Smooth muscle cell of the coronary artery (primary cell): ENCODE measurements at places on chromosomes 7 and 10. TPM values are rescaled to one million over a fixed set of nuclear protein-coding genes. Genes with fewer than 3 reads are reported as not detected.

The CFAP70 gene
- total RNA-seq = 0.30 and 0.94 TPM in 2 replicates

The ANKRD30A gene
- total RNA-seq = not detected in 2 replicates

The PNLIPRP3 gene
- total RNA-seq = not detected in 2 replicates

The UPK3BL2 gene
- 1.3 and 2.2 TPM in 2 replicates for total RNA-seq

The HABP2 gene
- total RNA-seq = not detected in 2 replicates

The MBLAC1 gene
- 1.4 and 2.2 TPM in 2 replicates for total RNA-seq

The CALML3 gene
- not detected in 2 replicates for total RNA-seq

The KLLN gene
- 0.12 and 0.30 TPM in 2 replicates for total RNA-seq

The ADCY1 gene
- 0.08 and 2.3 TPM in 2 replicates for total RNA-seq

The CDH23 gene
- total RNA-seq = 0.08 and 5.4 TPM in 2 replicates

The A1CF gene
- not detected in 2 replicates for total RNA-seq

The STEAP2 gene
- 2.6 and 48.2 TPM in 2 replicates for total RNA-seq

The CDC14C gene
- 0.08 TPM in 1 of 2 replicates, not detected in the other for total RNA-seq
